Right hindlimb (tissue), 1 donor: ENCODE measurements at places on chromosomes 12 and 14.

DNA sequence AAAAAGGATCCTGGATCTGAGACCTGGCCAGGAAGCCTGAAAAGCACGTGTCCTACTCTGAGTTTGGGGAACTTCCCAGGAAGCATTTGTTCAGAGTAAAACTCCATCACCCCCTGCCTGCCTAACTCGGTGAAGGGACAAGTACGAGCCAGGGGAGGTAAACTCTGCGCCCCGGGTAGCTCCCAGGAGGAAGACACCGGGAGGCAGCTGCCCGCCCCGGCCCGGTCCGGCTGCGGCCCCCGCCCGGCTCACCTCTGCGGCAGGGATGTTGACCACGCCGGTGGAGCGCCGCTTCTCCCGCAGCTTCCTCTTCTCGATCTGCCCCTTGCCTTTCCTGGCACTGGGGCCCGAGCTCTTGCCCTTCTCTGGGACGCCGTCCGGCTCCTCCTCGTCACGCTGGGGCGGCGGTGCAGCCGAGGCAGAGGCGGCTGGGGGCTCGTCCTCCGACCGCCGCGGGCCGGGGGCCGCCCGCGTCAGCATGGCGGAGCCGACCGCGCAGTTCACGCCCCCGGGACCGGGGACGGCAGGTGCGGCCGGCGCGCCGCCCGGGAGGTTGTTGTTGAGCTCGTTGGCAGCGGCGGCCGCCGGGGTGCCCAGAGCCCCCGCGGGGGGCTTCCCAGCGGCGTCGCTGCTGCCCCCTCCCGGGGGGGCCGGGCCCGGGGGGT is 1.2 kb downstream of the PAWR start:
- peak; percentile 44 for DNase-seq

DNA sequence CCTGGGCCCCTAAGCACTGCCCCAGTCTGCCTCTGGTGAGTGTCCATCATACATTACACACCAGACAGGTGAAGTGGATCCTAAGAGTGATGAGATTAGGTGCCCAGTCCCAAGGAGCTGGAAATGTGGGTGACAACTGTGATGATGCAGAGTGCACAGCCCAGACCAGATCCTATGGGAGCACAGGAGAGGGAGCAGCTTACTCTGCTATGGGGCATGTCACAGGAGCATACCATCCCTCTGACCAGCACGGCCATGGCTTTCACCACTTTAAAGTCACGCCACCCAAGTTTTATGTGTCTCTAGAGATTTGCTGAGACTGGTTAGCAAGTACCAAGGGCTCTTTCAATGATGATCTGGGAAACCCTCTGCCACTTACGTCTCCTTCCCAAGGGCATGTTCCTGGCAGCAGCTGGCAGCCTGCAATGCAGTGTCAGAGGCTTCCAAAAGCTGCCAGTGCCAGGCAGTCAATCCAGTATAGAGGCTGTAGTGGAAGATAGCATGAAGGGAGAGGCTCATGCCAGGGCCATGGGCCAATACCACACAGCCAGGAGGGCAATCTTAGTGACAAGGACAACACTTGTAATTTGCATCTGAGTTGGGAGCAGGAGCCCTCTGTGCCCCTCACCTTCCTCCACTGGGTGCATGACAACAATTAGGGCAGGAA is 40.2 kb downstream of the STAB2 start:
- no peak for DNase-seq

DNA sequence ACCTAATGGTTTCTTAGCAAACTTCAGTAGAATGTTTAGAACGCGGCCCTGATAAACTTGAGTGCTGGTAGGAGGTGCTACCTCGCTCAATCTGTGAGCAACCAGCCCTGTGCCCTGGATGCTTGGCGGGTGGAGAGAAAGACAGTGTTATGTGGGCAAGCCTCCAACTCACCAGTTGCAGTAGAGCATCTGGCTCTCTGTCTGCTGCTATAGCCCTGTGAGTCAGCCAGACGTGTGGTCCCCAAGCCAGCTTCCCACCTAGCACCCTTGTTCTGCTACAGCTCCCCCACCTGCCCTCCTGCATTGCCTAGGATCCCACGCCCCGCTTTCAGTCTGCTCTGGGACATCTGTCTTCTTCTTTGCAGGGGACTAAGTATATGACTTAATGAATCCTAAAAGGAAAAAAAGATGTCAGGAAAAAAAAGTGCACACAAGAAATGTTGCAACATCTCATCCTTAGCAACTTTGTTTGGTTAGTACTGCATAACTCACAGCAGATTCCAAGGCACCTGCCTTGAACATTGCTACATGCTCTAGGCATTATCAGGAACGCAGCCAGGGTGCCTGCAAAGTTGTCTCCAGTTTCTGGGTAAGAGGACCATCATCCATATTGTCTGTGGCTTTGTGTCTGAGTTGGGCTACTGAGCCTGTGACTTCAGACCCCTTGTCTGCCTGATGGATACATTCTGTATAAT is 13.6 kb downstream of the SNRNP35 start:
- DNase-seq = peak; percentile 13

- DNase-seq = no peak
Measured at GRCh38 chr12:108371801-108372344, 32.8 kb upstream of the CMKLR1 start.

DNA sequence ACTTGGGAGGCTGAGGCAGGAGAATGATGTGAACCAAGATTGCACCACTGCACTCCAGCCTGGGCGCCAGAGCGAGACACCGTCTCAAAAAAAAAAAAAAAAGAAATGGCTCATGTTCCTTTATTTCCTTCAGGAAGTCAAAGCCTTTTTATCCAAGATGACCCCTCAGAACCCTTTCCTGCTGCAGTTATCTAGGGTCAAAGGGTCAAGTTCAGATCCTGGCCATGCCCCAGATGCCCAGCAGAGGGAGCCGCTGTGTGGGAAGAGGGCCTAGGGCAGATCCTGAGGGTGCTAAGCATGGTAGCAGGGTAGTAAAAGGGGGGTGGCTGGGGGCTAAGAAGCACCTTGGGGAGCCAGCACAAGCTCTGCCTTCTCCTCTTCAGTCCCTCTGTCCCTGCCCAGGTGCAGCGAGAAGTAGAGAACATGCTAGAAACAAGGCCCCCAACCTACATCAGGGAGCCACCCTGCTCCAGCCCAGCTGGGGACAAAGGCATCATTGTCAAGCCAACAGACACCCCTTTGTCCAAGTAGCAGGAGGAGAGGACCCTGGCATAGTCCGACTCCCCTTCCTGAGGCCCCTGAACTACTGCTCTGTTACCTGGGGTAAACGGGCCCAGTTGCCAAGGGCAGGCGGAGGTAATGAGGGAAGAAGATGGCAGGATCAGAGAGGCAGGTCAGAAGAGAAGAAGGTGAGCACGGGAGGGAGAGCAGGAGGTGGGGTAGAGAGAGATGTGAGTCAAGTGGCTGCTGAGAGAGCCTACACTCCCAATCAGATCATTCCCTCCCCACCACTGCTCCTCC is 6.5 kb downstream of the NFE2 start:
- no peak for DNase-seq

- DNase-seq = no peak
Measured at GRCh38 chr14:71339650-71340415, 432.6 kb downstream of the PCNX1 start.

DNA sequence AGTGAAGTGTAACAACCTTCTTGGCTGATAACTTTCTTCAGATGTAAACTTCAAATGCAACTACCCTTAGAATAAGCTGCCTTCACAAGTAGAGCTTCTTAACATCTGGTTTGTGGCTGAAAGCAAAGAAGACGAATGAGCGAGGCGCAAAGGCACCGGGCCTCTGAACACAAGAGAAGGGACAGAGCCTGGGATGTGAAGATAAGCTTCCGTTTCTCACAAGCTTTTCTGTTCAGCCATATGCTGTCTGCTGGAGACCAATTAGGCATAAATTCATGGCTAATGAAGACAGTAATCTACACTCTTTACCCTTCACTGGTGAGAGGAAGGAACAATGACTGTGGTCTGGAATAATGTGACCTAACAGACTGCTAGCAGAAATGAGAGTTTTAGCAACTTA is 195.2 kb downstream of the ATXN7L3B start:
- DNase-seq = no peak

GRCh38 chr14:39491134-39491571 is 58.9 kb upstream of the FBXO33 start:
- no peak for DNase-seq

- no peak for DNase-seq
Measured at GRCh38 chr12:102483466-102483865, 3.1 kb upstream of the IGF1 start.

DNA sequence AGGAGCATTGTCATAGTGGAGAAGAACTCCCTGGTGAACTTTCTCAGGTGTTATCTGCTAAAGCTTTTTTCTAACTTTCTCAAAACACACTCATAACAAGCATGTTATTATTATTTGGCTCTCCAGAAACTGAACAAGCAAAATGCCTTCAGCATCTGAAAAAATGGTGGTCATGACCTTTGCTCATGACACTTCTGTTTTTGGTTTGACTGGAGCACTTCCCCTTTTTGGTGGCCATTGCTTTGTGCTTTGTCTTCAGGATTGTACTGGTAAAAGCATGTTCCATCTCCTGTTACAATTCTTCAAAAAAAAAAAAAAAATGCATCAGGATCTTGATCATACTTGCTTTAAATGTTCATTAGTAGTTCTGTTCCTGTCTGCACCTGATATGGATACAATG is 1241.6 kb upstream of the USP15 start:
- DNase-seq = no peak

DNA sequence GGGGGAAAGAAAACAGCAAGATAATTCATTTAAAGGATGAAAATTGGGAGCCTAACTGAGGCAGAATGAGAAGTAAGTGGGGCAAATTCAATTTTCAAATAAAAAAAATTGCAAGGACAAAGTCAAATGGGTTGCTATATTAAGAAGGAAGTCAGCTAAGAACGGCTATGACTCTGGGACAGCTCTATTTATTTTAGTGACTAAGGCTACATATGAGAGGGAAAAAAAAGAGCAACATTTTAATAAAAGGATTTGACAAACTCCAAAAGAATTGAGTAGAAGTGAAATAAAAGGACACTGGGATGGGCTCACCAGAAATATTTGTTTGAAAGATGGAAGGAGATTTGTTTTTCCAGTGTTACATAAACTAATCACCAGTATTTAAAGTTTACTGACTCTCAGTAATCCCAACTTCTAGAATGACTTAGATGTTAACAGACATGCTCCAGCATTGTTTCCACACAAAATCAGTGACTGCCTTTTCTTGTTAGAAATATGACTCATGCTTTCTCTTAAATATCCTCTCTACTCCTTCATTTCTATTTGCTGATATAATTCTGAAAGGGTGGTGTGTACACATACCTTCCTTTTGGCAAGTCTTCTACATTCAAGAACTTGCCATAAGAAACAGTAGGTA is 198.5 kb downstream of the SLC25A21 start:
- DNase-seq = no peak

DNA sequence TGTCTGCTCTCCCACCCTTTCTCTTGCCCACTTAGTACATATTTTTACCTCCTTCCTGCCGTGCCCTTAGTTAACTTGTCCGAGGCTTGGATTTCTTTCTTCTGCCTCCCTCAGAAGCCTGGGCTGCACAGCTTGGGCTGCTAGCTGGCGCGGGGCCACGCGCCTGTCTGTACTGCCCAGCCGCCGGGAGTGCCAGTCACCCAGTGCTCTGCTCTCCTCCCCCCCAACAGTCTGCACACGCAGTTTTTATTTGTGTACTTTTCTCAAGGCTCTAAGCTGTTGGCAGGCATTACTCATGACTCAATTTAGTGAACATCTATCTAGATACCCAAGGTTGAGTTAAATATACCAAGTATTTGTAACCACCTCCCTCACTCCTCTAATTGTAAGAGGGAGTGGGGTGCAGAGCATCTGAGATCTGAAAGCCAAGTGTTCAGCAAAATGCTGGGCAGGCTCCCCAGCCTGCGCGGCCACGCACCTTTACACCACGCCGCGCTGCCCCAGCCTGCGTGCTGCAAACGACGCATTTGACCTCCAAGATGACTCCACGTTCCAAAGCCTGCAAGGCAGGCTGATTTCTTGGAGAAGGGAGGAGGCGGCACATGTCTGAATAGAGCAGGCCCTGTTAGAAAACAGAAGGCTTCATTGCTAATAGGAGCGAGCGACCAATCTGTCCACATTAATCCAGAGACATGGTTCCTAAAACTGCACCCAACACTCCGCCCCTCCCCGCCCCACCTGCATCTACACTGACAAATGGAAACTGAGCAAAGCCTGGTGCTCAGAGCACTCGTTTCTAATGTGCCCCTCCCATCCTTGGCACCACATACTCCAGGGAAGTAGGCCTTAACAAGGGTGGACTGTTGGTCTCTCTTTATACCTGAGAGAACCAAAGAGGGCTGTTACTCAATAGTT is 18.2 kb upstream of the CACNA2D4 start:
- no peak for DNase-seq

DNA sequence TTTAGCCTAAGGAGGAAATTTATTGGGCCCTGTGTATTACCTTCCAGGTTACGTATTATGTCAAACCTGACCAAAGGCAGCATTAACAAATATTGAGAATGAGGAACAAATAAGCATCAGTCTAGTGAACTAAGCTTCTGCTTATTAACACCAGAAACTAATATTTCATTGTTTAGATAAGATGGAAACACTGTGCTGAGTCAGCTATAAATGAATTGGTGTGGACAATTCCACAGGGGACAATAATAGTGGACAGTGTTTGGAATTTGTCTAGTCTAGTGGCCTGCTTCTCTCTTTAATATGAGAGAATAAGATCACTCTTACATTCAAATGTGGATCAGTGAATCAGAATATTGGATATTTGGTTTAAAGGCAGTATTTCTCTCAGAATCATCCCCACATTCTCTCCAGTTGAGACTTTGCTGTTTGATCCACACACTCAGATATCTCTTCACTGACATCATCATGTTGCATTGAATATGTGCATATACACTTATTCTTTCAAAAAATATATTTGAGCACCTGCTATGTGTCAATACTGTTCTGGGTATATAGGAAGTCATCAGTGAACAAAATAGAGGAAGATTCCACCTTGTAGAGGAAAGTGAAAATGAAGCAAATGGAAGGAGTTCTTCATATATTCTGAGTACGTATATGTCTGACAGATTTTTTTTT is 136.3 kb downstream of the DIO2 start:
- DNase-seq = no peak

DNA sequence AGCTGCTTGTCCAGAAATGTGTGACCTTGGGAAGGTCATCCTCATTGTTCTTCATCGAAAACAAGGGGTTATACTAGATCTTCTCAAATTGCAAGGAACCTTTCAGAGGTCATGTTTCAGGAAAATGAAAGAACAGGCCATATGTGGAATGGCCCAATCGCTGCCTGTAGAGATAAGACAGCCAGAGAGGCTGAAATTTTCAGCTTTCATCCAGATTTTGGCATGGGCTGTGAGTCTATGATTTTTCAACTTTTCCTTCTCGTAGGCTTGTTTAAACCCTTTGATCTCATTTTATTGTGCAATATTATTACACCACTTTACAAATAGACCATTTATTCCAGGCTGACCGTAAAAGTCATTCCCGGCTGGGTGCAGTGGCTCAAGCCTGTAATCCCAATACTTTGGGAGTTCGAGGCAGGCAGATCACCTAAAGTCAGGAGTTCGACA is 17.1 kb upstream of the ATXN2 start:
- DNase-seq = no peak

DNA sequence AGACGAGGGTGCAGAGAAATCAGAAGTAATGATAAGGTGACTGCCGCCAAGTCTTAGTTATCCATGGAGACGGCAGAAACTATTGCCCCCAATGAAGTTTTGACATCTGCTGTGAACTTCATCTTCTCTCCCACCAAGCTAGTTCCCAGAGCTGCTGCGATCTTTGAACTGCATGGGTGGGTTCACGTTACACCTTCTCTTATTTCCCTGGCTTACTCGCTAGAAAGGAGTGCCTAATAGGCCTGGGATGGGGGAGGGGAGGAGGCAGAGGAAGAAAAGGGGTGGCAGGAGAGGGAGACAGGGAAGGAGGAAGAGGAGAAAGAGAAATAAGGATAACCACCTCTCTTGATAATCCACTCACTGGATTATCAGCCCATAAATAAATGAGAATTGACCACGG is 157.1 kb downstream of the NTF3 start:
- no peak for DNase-seq
